ENCODE measurements at places on chromosomes 4 and X.

GRCh38 chr4:154623995-154624394 lies 11.5 kb upstream of the FGG start:
- DNase-seq, result no peak

DNA sequence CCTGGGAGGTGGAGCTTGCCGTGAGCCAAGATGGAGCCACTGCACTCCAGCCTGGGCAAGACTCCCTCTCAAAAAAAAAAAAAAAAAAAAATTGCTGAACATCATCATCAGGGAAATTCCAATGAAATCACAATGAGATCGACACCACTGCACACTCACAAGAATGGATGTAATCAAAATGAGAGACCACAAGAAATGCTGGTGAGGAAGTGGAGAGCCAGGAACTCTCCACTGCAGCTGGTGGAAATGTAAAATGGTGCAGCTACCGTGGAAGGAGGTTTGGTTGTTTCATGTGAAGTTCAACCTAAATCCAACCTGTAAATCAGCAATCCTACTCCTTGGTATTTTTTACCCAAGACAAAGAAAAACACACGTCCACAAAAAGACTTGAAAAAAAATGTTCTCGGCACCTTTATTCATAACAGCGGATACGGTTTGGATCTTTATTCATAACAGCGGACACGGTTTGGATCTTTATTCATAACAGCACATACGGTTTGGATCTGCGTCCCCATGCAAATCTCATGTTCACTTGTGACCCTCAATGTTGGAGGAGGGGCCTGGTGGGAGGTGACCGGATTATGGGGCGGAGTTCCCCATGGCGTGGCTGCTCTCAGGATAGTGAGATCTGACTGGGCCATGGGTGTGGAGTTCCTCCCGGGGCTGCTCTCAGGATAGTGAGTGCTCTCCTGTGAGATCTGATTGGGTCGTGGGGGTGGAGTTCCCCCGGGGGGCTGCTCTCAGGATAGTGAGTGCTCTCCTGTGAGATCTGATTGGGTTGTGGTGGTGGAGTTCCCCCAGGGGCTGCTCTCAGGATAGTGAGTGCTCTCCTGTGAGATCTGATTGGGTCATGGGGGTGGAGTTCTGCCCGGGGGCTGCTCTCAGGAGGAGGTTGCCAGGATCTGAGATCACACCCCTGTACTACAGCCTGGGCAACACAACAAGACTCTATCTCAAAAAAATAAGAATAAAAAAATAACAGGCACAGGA lies 7.7 kb downstream of the GAK start:
- DNase-seq, result no peak

DNA sequence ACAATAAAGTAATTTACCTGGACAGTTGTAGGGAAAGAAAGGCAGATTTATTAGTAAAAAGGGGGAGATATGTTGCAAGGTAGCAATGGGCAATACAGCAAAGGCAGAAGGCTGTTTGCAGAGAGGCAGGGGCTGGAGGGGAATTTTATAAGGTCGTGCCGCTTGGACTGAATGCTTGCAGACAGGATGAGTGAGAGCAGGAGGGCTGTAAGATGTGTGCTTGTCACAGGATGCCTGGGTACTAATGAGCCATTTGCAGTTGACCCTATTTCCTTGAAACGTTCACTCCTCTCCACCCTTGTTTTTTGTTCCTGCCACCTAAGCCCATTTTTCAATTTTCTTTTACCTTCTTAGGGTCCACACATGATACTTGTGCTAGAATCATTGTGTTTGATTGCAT lies 214.7 kb downstream of the TRAM1L1 start:
- no peak for DNase-seq

- DNase-seq, result no peak
These were observed 88.0 kb downstream of the LEF1 start for GRCh38 chr4:108080747-108081146.

DNA sequence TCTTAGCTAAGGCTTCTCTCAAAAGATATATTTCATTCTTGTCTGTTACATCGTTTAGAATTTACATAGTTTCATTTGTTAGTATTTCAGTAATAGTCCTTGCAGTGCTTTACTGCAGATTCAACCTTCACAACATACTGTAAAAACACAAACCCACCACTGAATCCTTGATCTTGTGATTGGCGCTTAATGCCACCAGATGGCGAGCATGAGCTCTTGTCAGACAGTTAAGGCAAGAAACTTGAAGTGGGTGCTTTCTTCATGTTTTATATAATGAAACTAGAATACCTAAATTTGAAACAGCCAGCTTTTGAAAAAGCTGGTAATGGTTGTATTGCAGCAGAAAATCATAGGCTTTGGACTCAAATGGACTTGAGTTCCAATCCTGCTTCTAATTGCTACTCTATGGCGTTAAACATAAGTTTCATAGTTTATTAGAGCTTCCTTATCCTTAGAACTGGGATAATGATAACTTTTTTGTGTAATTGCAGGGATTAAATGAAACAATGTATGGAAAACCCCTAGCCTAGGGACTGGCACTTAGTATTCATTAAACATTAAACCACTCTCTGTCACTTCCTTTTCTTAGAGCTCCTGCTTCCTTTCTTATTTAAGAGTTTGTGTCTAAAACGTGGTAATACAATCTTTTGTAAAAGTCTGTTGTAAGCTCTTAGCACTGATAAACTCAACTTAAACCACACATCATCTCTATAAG lies 95.1 kb downstream of the USP9X start:
- DNase-seq, result peak; percentile 34
